ENCODE measurements at places on chromosomes 3 and 15.
A peak's percentile ranks its signal among the peaks of the same experiment; 100 is the strongest.

DNA sequence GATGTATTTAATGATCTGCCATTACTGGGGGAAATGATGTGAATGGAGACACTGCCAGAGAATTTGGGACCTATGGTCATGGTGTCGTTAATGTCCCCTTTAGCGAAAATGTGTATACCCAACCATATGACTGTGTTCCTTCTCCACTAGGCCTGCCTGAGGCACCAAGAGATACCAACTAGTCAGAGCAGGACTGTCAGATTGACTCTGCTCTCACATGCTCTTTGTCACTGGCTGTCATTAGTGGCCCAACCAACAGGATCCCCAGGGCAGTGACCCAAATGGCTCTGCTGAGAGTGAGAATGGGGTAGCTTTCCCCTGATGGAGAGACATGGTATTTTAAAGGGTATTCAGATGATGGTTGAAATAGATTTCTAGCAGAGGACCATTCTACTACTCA lies 2.8 kb downstream of the TAGLN3 start:
- no peak for DNase-seq

DNA sequence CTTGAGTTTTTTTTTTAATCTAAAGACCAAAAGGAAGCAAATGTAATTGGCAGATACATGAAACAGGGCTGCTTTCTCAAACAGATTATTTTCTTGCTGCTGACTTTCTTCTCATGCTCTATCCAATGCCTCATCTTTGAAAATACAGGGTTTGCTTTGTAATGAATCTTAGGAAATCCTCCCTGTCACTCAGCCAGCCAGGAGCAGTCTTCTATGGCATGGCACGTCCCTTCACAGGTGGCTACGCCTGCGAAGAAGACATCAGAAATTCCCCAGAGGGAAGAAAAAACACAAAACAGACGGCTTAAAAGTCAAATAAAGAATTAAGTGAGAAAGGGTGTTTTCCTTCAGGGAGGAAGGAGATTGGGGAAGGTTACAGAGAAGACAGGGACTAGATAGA lies 242.5 kb downstream of the IGSF11 start:
- no peak for DNase-seq

- DNase-seq: no peak
Observed at GRCh38 chr15:77584201-77584600, 48.5 kb downstream of the LINGO1 start.

DNA sequence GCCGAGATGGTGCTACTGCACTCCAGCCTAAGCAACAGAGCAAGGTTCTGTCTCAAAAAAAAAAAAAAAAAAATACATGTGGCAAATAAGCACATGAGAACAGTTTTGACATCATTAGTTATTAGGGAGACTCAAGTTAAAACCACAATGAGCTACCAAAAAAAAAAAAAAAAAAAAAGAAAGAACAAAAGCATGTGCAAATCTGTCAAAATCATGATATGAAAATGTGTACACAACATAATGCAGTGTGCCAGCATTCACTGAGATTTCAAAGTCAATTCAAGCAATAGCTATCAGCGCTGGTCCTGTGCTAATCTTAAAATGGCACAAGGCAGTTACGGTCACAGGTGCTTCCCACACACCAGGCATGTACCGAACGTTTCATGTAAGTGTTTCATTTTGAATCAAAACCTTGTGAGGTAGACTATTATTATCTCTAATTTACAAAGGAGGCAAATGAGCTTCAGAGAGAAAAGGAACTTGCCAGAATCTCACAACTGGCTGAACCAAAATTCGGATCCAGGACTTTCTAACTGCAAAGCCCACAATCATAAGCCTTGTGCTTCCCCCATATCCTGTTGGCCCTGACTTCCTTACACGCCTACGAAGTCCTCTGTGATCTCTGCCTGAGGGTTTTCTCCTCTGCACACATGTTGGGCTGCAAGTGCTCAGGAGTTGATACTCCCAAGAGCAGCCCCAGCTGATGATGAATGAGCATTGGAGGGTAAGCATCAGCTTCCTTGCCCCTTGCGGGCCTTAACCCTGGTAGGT lies 200.1 kb upstream of the PROK2 start:
- no peak for DNase-seq

DNA sequence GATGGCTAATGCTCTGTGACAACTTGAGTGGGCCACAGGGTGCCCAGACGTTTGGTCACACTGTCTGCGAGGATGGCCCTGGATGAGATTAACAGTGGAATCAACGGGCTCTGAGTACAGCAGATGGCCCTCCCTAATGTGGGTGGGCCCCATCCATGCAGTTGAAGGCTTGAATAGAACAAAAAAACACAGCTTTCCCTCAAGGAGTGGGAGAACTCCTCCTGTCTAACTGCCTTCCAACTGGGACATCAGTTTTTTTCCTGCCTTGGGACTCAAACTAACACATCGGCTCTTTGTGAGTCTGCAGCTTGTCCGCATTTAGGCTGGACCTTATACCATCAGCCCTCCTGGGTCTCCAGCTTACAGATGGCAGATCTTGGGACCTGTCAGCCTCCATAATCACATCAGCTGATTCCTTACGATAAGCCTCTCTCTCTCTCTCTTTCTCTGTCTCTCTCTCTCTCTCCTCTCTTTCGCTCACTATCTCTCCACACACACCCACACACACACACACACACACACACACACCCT lies 20.8 kb downstream of the FAM174B start:
- DNase-seq: peak; percentile 50

DNA sequence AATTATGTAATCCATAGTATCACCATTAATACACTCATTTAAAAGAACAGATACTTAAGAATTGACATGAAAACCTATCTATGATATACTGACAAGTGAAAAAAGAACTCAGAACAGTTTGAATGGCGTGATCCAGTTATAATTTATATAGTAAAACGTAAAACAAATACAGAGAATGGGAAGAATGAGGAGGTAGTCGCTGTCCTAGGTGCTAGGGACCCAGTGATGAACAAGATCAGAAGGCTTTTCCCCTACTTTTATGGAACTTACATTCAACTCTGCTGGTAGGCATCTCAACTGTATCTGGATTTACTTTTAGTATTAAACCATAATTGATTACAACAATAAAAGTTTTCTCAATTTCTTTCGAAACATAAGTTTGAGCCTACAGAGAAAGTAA lies 31.8 kb downstream of the GSK3B start:
- no peak for DNase-seq

DNA sequence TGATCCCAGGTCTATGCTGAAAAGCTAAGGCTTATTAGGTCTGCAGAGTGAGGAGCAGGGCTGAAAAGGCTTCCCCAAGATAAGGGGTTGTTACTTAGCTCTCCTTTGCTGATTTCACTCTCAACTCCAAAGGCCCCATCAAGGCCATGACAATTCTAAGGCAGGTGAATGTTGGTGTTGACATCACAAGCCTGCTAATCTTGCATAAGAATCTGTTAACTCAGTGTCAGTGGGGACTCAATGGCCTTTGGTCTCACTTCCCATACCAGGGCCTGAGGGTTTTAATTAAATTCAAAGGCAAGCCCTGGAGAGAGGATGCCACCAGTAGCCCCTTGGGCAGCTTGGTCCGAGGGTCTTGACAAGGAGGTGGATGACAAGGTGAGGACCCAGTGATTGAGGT lies 9.4 kb upstream of the ALAS1 start:
- DNase-seq: no peak

GRCh38 chr3:120093119-120093910 lies 932 bp downstream of the GSK3B start:
- no peak for DNase-seq

DNA sequence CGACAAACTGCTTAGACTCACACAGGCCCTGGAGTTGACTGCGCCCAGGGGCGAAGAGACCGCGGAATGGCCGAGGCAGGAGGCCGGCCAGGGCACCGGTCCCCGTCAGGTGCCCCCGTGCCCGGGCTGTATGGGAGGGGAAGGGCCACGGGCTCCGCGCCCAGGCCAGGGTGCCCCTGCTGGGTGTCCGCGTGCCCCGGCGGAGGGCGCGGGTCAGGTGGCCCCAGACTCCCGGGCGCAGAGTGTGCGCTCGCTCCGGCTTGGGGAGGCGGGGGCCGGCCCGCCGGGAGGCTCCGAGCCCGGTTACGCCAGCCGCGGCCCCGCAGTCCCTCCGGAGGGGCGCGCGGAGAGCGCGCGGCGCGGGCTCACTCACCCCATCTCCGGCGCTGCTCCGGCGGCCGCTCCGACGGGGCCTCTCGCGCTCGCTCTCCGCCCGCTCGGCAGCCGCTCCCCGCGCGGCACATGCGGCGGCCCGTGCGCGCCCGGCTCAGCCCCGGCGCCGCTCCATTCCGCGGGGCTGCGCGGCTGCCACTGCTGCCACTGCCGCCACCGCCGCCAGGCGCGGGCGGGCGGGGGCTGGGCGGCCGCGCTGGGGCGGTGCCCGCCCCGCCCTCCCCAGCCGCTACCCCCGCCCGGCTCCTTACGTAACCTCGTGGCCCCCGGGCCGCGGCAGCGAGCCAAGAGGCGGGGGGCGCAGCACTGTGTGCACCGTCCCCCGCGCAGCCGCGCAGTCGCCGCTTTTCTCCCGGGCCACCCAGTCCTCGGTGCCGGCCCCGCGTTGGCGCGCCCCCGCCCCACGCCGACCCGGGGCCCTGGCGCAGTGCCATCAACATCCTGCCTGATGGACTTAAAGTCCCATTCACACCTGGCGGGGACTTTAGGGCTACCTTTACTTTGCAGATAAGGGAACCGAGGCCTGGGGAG lies at the start of gene HOMER2:
Gene HOMER2, minus strand, starts transcription at position 563 of the 924 bp plus-strand sequence. Its CDS starts 185 bp downstream, at position 378.
- no peak for DNase-seq

GRCh38 chr3:76570436-76571057 lies 469.4 kb upstream of the ROBO2 start:
- no peak for DNase-seq

DNA sequence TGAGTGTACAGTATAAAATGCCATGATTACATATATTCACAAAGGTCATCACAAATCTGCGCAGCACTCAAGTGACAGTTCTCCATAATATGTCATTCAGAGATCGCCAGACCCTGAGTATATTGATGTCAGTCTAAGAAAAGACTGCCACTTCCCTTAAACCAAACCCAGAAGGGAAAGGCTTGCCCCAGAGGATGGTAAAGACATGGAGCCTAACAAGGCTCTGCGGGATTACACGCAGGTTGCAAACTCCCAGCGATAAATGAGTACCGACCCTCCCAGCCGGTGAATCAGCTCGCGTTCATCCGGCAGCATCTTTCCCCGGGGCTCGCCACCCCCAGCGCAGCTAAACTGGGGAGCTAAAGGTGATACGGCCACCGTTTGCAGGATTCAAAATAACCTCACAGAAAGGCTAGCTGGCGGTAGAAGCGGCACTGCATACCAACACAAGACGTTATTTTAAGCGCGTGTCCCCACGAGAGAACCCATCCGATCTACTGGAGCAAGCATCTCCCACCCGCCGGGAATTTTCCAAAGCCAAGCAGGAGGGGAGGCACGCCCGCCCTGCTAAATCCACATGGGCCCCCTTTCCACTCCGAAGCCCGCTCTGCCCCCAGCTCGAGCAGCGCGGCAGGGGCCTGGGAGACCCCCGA lies 643 bp downstream of the MYO5A start:
- DNase-seq: no peak

DNA sequence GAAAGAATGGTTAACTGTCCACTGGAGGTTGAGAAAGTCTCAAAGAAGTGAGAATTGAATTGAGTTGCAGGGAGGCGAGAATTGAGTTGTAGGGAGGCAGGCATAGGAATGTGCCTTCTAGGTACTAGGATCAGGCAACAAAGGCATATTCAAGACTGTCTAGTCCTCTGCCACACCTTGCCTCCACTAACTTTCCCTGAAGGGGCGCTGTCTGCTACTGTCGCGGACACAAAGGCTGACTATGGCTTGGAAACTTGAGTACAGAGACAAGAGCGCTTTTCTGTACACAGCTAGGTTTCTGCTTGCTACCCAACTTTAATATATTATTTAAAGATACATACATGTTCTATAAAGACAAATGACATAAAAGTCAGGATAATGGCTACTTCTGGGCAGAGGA lies 10.4 kb upstream of the FBXL22 start:
- no peak for DNase-seq

DNA sequence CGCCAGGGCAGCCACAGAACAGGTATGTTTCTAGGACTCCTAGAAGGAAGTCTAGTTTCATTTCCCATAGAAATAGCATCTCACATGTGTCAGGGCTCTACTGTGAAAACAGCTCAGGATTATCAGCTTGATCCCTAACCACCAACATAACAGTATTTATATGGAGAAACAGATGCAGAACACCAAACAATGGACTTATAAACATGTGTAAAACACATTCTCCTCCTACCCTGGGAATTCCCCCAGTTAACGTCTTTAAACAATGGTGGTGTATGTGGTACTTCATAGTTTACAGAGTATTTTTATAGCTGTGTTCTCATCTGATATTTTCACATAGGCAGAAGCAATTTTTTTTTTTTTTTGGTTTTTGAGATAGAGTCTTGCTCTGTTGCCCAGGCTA lies 9.7 kb downstream of the TNFSF10 start:
- no peak for DNase-seq

- no peak for DNase-seq
Observed at GRCh38 chr3:138205527-138205926, 18.4 kb downstream of the ARMC8 start.

- no peak for DNase-seq
Observed at GRCh38 chr3:152459118-152459515, 190.4 kb downstream of the MBNL1 start.

GRCh38 chr3:188339410-188340295 lies 185.7 kb downstream of the LPP start:
- DNase-seq: no peak

GRCh38 chr15:60831540-60831939 lies 352.6 kb upstream of the ICE2 start:
- no peak for DNase-seq

GRCh38 chr3:11807686-11808085 lies 39.0 kb downstream of the TAMM41 start:
- DNase-seq: no peak

- no peak for DNase-seq
Observed at GRCh38 chr3:71511446-71511845, 72.1 kb downstream of the FOXP1 start.

DNA sequence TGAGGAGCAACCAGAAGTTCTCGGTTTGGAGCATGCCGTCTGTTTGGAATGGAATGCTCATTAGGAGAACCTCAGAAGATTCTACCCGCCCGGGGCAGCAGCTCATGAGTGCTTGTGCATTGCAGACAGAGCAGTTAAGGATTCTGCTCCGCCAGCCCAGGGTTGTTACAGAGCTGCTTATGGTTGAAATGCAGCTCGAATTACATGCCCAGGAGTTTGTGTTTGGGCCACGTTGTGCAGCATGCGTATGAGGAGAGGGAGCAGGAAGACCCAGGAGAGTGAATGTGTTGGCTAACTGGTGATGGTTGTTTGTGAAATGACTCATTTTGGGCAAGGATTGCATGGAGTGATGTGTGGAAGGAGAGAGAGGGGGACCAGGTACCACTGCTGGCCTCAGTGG lies 9.0 kb downstream of the FGD5 start:
- DNase-seq: no peak

All from ascending aorta (tissue), 2 donors.